GM12892 (cell line): ENCODE measurements at places on chromosomes 7 and 10.

DNA sequence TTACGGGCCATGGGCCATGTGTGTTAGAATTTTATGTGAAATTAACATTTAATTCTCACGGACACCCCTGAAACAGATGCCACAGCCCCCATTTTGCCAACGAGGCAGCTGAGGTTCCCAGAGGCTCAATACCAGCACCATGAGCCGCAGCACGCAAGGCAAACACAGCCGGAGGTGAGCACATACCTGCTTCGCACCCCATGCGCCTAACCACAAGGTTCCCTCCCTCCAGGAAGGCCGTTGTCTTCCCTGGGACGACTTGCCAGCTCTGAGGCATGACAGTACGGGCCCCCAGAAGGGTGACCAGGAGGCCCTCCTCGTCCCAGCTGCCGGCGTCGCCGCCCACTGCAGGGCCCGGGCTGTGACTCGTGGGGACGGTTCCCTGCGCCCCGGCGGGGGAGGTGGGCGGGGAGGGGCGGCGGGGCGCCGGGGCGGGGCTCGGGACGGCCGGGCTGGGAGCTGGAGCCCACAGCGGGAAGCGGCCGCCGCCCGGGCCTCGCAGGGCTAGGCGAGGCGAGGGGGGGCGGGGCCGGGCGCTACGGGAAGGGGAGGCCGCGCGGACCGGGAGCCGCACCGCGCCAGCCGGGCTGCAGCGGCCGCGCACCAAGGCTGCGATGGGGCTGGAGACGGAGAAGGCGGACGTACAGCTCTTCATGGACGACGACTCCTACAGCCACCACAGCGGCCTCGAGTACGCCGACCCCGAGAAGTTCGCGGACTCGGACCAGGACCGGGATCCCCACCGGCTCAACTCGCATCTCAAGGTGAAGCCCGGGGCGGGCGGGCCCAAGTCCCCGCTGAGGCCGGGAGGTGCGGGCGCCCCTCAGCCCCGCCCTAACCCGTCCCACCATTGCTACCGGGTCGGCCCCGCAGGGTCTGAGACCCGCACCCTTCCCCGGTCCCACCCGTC lies at the start of gene CAV2:
TSS of gene CAV2 (plus strand) at position 571 of the 910 bp plus-strand sequence. CDS start at position 615, 44 bp downstream.
- DNase-seq = peak; percentile 32

DNA sequence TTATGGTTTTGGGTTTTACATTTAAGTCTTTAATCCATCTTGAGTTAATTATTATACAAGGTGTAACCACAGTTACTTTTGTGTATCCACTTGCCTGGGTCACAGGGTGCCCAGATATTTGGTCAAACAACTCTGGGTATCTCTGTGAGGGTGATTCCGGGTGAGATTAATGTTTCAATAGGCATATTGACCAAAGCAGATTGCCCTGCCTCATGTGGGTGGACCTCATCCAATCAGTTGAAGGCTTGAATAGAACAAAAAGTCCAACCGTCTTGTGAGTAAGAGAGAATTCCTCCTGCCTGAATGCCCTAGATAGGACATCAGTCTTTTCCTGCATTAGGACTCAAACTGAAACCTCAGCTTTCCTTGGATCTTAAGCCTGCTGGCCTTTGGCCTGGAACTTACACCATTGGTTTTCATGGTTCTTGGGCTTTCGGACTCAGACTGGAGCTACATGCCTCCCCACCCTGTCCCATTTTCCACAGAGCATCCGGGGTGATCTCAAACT lies 68.9 kb upstream of the ST8SIA6 start:
- no peak for DNase-seq

DNA sequence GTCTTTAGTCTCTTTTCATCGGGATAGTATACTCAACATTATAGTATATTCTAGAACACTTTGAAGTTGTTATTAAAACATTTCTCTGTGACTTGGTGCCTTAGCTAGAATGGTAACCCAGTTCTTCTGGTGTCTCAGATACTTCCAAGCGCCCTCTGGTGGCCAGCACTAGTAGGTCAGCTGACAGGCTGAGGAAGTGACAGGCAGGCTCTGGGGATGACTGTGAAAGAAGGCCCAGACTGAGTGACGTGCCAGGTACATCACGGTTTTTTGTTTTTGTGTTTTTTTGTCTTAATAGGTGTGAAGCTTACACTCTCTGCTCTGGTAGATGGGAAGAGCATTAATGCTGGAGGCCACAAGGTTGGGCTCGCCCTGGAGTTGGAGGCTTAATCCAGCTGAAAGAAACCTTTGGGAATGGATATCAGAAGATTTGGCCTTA lies 5.1 kb downstream of the COMTD1 start:
- DNase-seq = peak; percentile 65

- DNase-seq = no peak
These were observed 3.5 kb downstream of the MKRN1 start for GRCh38 chr7:140475747-140476333.

DNA sequence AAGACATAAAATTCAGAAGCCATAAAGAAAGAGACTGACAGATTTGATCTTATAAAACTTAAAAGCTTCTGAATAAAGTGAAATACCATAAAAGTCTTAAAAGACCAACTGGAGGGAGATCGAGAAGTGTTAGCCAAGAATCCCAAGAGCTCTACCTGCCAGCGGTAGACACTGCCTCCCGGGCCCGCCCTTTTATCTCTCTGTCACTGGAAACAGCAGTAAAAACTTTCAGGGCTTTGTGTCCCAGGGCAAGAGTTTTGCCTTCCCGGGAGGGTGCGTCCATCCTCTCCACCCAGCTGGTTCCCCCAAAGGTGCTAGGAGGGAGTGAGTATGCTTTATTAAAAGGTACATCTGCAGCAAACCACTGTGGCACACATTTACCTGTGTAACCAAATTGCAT lies 5.8 kb downstream of the PLA2G12B start:
- DNase-seq = no peak

- no peak for DNase-seq
These were observed 66.4 kb upstream of the ANK3 start for GRCh38 chr10:60456053-60456452.

GRCh38 chr7:69603351-69603750 lies 5.1 kb downstream of the AUTS2 start:
- DNase-seq = no peak

- no peak for DNase-seq
These were observed 500.9 kb downstream of the NEBL start for GRCh38 chr10:20396205-20396604.

DNA sequence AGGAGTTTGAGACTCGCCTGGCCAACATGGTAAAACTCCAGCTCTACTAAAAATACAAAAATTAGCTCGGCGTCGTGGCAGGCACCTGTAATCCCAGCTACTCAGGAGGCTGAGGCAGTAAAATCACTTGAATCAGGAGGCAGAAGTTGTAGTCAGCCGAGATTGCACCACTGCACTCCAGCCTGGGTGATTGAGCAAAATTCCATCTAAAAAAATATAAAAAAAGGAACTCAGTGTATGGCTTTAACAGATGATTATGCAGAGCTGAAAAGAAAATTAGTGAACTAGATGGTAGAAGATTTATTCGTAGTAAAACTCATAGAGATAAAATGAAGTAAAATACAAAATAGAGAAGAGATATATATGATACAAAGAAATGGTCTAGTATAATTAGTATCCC lies 12.6 kb upstream of the CNOT4 start:
- no peak for DNase-seq

GRCh38 chr10:78634835-78635234 lies 433.9 kb upstream of the ZMIZ1 start:
- no peak for DNase-seq

DNA sequence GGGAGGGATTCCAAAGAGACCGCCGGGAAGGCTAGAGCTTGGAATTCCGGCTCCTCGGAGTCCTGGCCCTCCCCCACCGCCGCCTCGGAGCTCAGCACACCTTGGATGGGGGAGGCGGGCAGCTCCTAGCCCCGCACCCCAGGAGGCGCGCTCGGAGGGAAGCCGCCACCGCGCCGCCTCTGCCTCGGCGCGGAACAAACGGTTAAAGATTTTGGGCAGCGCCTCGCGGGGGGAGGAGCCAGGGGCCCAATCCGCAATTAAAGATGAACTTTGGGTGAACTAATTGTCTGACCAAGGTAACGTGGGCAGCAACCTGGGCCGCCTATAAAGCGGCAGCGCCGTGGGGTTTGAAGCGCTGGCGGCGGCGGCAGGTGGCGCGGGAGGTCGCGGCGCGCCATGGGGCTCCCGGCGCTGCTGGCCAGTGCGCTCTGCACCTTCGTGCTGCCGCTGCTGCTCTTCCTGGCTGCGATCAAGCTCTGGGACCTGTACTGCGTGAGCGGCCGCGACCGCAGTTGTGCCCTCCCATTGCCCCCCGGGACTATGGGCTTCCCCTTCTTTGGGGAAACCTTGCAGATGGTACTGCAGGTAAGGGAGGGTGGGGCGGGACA lies at the start of gene CYP26A1:
TSS of gene CYP26A1 (plus strand) at position 355 of the 608 bp plus-strand sequence. CDS start at position 397, 42 bp downstream.
- DNase-seq = no peak

DNA sequence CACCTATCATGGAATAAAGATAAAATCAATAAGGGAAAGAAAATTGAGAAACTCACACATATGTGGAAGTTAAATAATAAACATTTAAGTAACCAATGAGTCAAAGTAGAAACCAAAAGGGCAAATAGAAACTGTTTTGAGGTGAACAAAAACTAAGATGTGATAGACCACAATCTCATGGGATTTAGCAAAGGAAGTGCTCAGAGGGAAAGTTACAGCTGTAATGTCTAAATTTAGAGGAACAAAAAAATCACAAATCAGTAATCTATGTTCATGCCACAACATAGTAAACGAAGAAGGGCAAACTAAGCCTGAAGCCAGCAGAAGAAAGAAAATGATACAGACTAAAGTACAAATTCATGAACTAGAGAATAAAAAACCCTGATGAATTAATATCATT lies 16.3 kb downstream of the CYP3A4 start:
- DNase-seq = no peak

GRCh38 chr10:28875549-28876081 lies 198.3 kb downstream of the BAMBI start:
- no peak for DNase-seq

- DNase-seq = no peak
These were observed 39.3 kb downstream of the MALSU1 start for GRCh38 chr7:23338439-23338838.
